ENCODE measurements at places on chromosomes 2 and 18. TPM values are rescaled to one million over a fixed set of nuclear protein-coding genes. Genes with fewer than 3 reads are reported as not detected.

GRCh38 chr2:88181511-88181910 lies 11.4 kb downstream of the THNSL2 start:
- H3K36me3 ChIP-seq, result no peaks in the 10 kb centered on the region
- DNase-seq, result no peak
- no peak overlapping the region for H3K4me3 ChIP-seq

DNA sequence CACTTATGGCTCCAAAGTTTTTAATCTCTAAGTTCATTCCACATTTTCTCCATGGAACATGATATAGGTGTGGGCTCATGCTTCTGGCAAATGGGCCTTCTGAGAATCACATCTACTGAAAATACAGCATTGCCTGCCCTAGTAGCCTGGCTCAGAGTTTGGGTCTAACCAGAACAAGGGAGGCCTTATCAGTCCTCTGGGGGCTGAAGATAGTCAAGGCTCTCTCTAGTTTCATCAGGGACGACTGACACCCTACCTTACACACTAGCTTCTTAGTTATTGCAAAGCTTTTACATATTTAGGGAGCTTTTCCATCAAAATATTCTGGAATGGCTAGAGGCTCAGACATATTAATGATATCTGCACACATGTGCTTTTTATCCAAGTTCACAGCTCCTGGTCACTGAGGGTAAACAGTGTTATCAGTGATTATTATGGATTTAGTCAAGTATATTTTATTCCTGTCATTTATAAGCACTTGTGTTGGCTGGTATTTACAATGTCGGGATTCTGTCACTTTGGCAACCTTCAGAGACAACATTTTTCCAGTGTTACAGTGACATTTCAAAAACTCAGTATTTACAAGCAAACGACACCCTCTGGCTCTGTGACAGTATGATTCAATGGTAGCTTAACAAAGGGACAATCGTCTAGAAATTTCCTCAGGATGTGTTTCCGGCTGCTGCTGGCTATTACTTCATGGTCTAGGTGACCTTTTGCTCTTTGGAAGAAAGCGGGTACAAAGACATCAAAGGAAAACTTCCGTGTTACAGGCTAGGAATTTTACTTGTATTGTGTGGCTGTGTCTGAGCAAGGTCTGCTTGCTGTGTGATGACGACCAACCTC lies 200.6 kb downstream of the TCF4 start:
- H3K4me1 ChIP-seq, result no peaks in the 10 kb centered on the region
- no peak overlapping the region for H3K27ac ChIP-seq
- H3K4me3 ChIP-seq, result no peak overlapping the region
- no peaks in the 10 kb centered on the region for H3K36me3 ChIP-seq

GRCh38 chr18:12863687-12864216 lies 20.3 kb downstream of the PTPN2 start:
- no peak overlapping the region for H3K4me3 ChIP-seq
- H3K27ac ChIP-seq, result no peak overlapping the region
- no peaks in the 10 kb centered on the region for H3K27me3 ChIP-seq
- peaks cover 50% of the 10 kb centered on the region for H3K4me1 ChIP-seq

GRCh38 chr2:3466482-3466863 lies 52.9 kb downstream of the ADI1 start:
- no peaks in the 10 kb centered on the region for H3K27me3 ChIP-seq
- no peak overlapping the region for H3K27ac ChIP-seq
- DNase-seq, result no peak

DNA sequence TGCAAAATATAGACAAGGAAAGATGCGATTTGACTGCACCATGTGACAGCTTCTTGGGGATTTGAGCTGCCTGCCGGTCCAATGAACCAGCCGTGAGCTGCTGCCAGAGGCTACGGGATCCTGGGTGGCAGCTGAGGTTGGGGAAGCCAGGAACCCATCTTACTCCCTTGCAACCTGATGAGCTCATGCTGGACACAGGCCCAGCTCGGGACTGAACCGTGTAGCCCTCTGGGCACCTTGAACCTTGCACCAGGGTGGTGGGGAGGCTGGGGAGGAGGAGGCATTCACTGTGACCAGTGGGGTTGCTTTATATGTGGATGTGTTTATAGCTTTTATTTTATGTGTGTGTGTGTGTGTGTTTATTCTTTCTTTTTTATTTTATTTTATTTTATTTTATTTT lies 9.1 kb downstream of the ALPI start:
- no peak overlapping the region for H3K27ac ChIP-seq
- H3K36me3 ChIP-seq, result no peaks in the 10 kb centered on the region
- H3K27me3 ChIP-seq, result peaks cover 36% of the 10 kb centered on the region
- no peaks in the 10 kb centered on the region for H3K4me1 ChIP-seq

- no peak overlapping the region for H3K27ac ChIP-seq
- no peaks in the 10 kb centered on the region for H3K36me3 ChIP-seq
- no peak for DNase-seq
- H3K4me1 ChIP-seq, result peaks cover 7% of the 10 kb centered on the region
Observed at GRCh38 chr2:216644842-216645635, 11.8 kb downstream of the IGFBP2 start.

DNA sequence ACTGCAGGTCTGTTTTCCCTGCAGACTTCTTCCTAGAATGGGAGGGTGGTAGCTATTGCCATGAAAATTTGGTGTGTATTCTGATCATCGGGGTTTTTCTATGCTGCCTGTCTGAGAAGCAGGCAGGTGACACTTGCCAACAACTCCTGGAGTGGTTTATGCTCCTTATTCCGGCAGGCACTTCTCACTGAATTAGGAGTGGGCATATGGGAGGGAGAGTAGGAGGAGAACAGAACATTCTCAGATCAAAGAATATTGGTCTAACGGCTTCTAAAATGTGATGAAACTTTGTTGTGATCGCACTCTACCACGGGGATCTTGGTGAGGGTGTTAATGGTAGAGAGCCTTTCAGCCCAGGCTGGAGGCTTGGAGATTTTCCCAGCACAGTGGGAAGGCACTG lies 480.8 kb downstream of the PLCL1 start:
- H3K27me3 ChIP-seq, result peaks cover 35% of the 10 kb centered on the region
- H3K4me3 ChIP-seq, result no peak overlapping the region
- H3K27ac ChIP-seq, result no peak overlapping the region
- H3K4me1 ChIP-seq, result no peaks in the 10 kb centered on the region

DNA sequence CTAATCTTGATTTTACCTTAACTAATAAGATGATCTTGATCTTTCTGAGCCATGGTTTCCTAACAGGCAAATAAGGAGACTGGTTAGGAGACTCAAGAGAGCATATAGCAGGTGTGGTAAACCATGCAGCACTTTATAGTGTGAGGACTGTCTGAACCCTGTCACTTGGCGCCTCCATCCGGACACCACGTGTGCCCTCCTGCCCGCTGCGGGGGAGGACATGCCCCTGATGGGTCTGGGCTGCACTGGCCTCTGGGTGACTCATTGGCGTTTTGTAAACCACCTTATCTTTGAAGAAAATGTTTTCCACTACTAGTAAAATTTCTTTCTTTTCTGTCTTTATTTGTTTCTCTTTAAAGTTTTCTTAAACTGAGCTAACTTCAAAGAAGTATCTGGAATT lies 131.1 kb downstream of the FMNL2 start:
- no peak overlapping the region for H3K4me3 ChIP-seq
- H3K36me3 ChIP-seq, result no peaks in the 10 kb centered on the region
- peaks cover 9% of the 10 kb centered on the region for H3K4me1 ChIP-seq
- peaks cover 9% of the 10 kb centered on the region for H3K27me3 ChIP-seq

DNA sequence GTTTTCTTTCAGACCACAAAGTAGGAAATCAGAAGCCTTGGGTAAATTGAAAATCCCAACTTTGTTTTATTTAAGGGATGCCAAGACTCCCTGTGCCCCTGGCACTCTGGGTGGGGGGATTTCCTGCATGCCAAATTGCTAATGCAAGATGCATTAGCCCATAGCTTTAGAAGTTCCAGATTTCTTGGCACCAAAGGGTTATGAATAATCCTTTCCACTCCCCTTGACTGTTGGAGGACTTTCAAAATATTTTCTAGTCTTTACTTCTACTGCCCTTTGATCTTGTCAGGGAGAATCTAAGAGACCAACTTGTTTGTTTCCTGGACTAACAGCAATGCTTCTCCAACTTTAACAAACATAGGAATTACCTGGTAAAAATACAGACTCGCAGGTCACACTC lies 81.8 kb upstream of the TGIF1 start:
- H3K27me3 ChIP-seq, result peaks cover 5% of the 10 kb centered on the region
- no peaks in the 10 kb centered on the region for H3K36me3 ChIP-seq
- no peaks in the 10 kb centered on the region for H3K4me1 ChIP-seq
- H3K27ac ChIP-seq, result no peak overlapping the region
- DNase-seq, result no peak

GRCh38 chr2:150286730-150287362 lies 200.6 kb downstream of the RND3 start:
- H3K27ac ChIP-seq, result no peak overlapping the region
- H3K4me1 ChIP-seq, result no peaks in the 10 kb centered on the region
- H3K27me3 ChIP-seq, result no peaks in the 10 kb centered on the region
- no peaks in the 10 kb centered on the region for H3K36me3 ChIP-seq

DNA sequence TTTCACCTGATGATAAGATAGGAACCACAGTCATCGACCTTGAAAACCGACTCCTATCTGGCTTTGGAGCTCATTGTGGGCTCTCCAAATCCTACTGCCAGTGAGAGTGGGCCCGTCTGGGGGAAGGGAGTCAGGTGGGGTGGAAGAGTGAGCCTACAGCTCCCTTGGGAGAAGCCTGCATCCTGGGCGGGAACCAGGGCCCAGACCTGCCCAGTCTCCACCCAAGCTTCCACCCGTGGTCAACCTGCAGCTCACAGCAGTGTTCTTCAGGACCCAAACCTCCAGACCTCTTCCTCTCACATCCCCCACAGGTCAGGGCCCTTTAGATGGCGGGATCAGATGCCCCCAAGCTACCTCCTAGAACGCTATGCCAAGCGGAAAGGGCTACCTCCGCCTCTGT lies 40.2 kb downstream of the LMAN2L start:
- H3K27me3 ChIP-seq, result no peaks in the 10 kb centered on the region
- no peak overlapping the region for H3K4me3 ChIP-seq
- H3K4me1 ChIP-seq, result no peaks in the 10 kb centered on the region
- no peak for DNase-seq

GRCh38 chr2:103859238-103859637 lies 994.7 kb upstream of the POU3F3 start:
- H3K36me3 ChIP-seq, result no peaks in the 10 kb centered on the region
- H3K4me1 ChIP-seq, result no peaks in the 10 kb centered on the region
- no peak overlapping the region for H3K4me3 ChIP-seq
- H3K27ac ChIP-seq, result no peak overlapping the region
- no peaks in the 10 kb centered on the region for H3K27me3 ChIP-seq

GRCh38 chr18:63887424-63887823 lies at the start of gene SERPINB2:
Gene SERPINB2, plus strand, starts transcription at chr18:63887705. Its CDS starts 3,740 bp downstream, at chr18:63891445.
- H3K27ac ChIP-seq, result no peak within 1 kb of the TSS
- no peak within 1 kb of the TSS for H3K4me3 ChIP-seq
- H3K27me3 ChIP-seq, result peaks cover 11% of the 10 kb centered on the region
- DNase-seq, result no peak
- no peaks in the 10 kb centered on the region for H3K36me3 ChIP-seq
- H3K4me1 ChIP-seq, result no peaks in the 10 kb centered on the region

DNA sequence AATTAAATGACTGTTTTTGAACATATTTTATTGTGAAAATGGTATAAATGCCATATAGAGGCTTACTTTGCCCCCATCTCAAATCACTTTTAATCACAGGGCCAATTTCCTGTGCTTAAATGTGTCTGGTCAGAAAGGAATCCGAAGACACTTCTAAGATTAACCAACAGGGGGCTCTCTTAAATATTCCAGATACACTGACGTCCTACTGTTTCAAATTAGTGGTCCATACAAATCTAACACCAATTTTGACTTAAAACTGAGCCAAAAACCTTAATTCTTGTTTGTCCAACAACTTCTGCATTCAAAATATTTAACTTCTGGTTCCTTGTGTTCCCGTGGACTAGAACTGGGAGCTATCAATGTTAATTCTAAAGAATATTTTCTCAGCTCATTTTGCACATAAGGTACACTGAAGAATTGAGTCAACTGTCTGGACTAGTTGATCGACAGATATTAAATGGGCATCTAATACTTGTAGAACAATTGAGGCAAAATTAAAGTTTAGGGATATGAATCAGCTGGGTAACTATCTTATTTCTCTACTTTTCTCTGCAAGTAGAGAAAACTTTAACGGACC lies 557.5 kb downstream of the ARHGAP15 start:
- DNase-seq, result no peak
- peaks cover 7% of the 10 kb centered on the region for H3K4me1 ChIP-seq
- H3K27me3 ChIP-seq, result no peaks in the 10 kb centered on the region
- H3K36me3 ChIP-seq, result peaks cover 28% of the 10 kb centered on the region
- no peak overlapping the region for H3K4me3 ChIP-seq

DNA sequence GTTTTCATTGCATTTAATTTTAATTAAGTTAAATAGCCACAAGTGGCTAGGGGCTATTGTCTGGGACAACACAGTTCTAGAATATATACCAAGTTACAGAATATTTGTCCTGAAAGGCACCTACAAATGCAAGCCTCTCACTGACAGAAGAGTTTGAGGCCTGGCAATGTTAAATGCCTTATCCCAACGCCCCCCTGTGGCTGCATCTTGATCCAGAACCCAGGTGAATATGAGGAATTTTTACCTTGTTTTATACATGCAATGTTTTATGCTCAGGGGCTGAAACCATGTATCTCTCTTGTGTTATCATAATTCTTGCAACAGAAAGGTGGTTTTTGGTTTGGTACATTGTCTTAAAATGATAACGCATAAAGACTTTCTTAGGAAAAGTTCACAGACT lies 71.8 kb upstream of the SEC11C start:
- no peak overlapping the region for H3K4me3 ChIP-seq
- H3K27ac ChIP-seq, result no peak overlapping the region
- H3K36me3 ChIP-seq, result no peaks in the 10 kb centered on the region
- DNase-seq, result no peak
- H3K4me1 ChIP-seq, result no peaks in the 10 kb centered on the region
- H3K27me3 ChIP-seq, result peaks cover 6% of the 10 kb centered on the region

DNA sequence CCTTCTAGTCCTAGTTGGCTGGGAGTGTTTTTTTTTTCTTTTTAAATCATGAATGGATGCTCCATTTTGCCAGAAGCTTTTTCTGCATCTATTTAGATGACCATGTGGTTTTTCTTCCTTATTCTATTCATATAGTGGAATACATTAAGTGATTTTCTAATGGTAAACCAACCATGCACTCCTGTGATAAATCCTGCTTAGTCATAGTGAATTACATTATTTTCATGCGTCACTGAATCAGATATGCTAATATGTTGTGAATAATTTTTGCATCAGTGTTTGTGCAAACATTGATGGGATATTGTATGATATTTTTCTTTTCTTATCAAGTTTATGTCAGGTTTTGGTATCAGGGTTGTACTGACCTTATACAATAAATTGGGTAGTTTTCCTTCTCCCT lies 229.3 kb upstream of the REV1 start:
- no peaks in the 10 kb centered on the region for H3K36me3 ChIP-seq
- DNase-seq, result no peak
- no peaks in the 10 kb centered on the region for H3K4me1 ChIP-seq
- H3K27me3 ChIP-seq, result no peaks in the 10 kb centered on the region

- no peaks in the 10 kb centered on the region for H3K4me1 ChIP-seq
- no peaks in the 10 kb centered on the region for H3K36me3 ChIP-seq
- no peak overlapping the region for H3K4me3 ChIP-seq
- no peak for DNase-seq
- H3K27ac ChIP-seq, result no peak overlapping the region
Observed at GRCh38 chr2:110980339-110981062, 140.2 kb upstream of the BCL2L11 start.

- no peak overlapping the region for H3K4me3 ChIP-seq
- H3K27me3 ChIP-seq, result no peaks in the 10 kb centered on the region
- DNase-seq, result no peak
- no peaks in the 10 kb centered on the region for H3K4me1 ChIP-seq
- H3K36me3 ChIP-seq, result no peaks in the 10 kb centered on the region
- no peak overlapping the region for H3K27ac ChIP-seq
Observed at GRCh38 chr18:75350512-75350839, 77.0 kb downstream of the SMIM21 start.

HSPE1 gene
- total RNA-seq, result 91.0 TPM

LOXL3 gene
- 0.15 TPM for total RNA-seq

DPP10 gene
- total RNA-seq, result not detected

BZW1 gene
- total RNA-seq, result 214 TPM

RNF103 gene
- total RNA-seq, result 12.7 TPM

Data from activated CD4-positive, alpha-beta T cell treated with anti-CD3 and anti-CD28 coated beads, Interleukin-2, amount 10 ng/mL, durations not matched to agents 7 days and 5 days (primary cell).